ENCODE measurements at places on chromosomes 5 and 9. TPM values are rescaled to one million over a fixed set of nuclear protein-coding genes. Genes with fewer than 3 reads are reported as not detected.

- no peak overlapping the region for H3K27ac ChIP-seq
- no peak overlapping the region for H3K4me3 ChIP-seq
- no peaks in the 10 kb centered on the region for H3K36me3 ChIP-seq
Measured at GRCh38 chr5:152397581-152397980, 7.5 kb downstream of the NMUR2 start.

DNA sequence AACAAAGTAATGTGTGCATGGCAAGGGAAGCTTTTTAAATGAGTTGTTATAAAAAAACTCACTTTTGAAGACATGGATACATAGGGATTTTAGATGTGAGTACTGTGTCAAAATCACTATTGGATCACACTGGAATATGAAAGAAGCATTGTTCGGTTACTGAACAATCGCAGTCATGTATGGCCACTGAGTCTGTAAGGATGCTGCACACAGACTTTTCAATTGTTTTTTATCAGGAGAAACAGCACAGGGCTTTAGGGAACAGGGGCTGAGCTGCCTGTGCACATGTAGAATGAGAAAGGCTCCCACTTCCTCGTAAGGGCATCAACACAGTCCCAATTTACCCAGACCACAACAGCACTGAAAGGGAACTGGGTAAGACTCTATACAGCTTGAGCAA lies 1333.9 kb upstream of the DMAC1 start:
- no peaks in the 10 kb centered on the region for H3K4me1 ChIP-seq
- no peak overlapping the region for H3K4me3 ChIP-seq
- no peaks in the 10 kb centered on the region for H3K36me3 ChIP-seq
- H3K27me3 ChIP-seq: no peaks in the 10 kb centered on the region
- no peak for DNase-seq

- H3K4me1 ChIP-seq: peaks cover 28% of the 10 kb centered on the region
- H3K27ac ChIP-seq: no peak overlapping the region
- no peak for DNase-seq
- H3K4me3 ChIP-seq: no peak overlapping the region
Measured at GRCh38 chr5:149988126-149988525, 12.3 kb downstream of the TIGD6 start.

- no peaks in the 10 kb centered on the region for H3K36me3 ChIP-seq
- DNase-seq: no peak
- no peak overlapping the region for H3K4me3 ChIP-seq
- no peak overlapping the region for H3K27ac ChIP-seq
- H3K4me1 ChIP-seq: no peaks in the 10 kb centered on the region
Measured at GRCh38 chr5:123178683-123179082, 89.6 kb downstream of the PRDM6 start.

- no peak for DNase-seq
- H3K4me1 ChIP-seq: no peaks in the 10 kb centered on the region
- H3K27me3 ChIP-seq: no peaks in the 10 kb centered on the region
- H3K27ac ChIP-seq: no peak overlapping the region
Measured at GRCh38 chr9:19023078-19023477, 9.9 kb downstream of the SAXO1 start.

Gene PCDHAC1
- total RNA-seq: not detected

Data from HepG2 (cell line).